ENCODE measurements at places on chromosomes 6 and 20.

GRCh38 chr6:21051777-21052176 is 517.5 kb downstream of the CDKAL1 start:
- no peak for DNase-seq

GRCh38 chr6:22467645-22468044 is 101.7 kb upstream of the HDGFL1 start:
- no peak for DNase-seq

GRCh38 chr6:15500901-15501825 is 161.7 kb downstream of the DTNBP1 start:
- peak; percentile 4 for DNase-seq

DNA sequence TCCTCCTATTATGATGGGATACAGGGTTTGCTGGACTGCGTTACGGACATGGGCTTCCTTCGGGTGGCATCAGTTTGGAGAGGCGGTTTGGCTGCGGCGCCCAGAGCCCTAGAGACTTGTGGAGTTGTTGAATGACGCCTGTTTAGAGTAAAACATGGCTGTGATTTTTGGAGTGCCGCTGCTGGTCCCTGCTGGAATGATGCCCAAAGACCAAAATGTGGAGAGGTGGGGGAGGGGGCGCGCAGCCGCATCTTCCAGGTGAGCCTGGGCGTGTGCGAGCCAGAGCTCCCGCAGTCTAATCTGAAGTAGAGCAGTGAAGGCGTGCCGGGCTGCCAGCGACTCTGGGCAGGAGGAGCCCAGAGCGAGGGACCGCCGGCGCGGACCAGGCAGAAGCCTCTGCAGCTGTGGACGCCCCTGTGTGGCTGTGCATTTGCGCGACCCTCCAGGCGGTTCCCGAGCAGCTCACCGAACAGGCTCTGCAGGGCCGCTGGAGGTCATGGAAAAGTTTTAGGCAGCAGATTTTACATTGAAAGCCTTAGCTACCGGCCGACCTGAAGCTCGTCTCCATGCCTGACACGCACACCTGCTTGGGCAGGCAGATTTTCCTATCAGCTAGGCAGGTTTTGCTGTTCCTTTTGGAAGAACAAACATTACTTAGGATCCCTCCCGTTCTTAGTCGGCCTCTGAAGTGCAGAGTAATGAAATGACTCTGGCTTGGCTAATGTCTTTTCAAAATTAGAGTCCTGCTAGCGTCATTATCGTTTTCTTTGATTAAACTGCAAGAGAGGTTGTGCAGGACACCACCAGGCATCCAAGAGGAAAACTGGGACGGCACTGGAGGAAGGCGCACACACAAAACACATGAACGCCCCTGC is 298.2 kb downstream of the PHACTR1 start:
- DNase-seq: no peak

- DNase-seq: no peak
These were observed 2.0 kb upstream of the CAPN11 start for GRCh38 chr6:44156494-44157151.

- no peak for DNase-seq
These were observed 3.0 kb downstream of the PSMF1 start for GRCh38 chr20:1121429-1121828.

DNA sequence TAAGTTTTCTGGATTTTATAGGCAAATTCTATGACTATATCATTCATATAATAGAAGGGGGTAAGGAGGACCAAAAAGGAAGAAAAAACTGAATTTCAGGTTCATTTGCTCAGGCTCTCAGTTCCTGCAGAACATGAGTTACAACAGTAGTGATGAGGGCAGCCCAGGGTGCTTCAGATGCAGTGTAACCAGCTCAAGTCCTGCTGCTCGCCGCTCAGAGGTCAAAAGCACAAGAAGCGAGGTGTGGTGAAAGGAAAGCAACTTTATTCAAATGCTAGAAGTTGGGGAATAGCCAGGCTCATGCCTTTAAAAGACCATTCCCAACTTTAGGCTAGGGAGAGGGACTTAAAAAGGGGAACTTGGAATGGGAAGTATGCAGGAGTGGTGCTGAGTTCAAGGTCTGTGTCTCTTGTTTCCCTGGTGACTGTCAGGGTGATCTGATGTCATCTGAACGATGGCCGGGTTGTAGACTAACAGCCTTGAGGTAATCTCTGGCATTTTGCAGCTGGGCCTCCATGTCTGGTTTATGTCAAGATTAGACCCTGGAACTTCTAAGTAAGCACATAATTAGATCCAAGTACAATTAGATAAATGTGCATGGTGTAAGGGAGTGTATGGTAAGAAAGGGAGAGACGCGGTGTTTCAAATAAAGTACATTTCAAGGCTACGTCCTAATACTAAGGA is 14.5 kb upstream of the SEC63 start:
- no peak for DNase-seq

GRCh38 chr6:131212913-131213312 is 77.6 kb downstream of the AKAP7 start:
- DNase-seq: no peak

DNA sequence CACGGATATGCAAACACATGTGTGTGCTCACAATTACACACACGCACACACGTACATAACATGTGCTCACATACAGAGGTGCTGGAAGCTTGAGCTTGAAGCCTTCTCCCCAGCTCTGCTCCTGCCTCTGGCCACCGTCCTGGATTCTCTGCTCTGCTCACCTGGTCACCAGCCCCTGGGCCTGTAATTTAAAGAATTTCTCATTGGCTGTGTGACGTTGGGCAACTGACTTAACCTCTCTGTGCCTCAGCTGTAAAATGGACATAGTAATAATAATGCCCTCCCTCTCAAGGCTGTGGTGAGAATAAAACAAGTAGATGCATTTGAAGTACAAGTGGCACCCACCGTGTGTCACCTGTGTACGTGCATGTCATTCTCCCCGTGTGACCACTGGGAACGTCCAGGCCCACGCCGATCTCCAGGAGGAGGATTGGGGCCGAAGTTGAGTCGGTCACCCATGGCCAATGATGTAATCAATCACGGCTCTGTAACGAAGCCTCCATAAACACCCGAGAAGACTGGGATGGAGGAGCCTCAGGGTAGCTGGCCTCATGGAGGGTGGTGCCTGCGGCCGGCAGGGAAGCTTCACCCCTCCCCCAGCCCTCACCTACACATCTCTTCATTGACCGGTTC is 160.9 kb upstream of the AFDN start:
- no peak for DNase-seq

DNA sequence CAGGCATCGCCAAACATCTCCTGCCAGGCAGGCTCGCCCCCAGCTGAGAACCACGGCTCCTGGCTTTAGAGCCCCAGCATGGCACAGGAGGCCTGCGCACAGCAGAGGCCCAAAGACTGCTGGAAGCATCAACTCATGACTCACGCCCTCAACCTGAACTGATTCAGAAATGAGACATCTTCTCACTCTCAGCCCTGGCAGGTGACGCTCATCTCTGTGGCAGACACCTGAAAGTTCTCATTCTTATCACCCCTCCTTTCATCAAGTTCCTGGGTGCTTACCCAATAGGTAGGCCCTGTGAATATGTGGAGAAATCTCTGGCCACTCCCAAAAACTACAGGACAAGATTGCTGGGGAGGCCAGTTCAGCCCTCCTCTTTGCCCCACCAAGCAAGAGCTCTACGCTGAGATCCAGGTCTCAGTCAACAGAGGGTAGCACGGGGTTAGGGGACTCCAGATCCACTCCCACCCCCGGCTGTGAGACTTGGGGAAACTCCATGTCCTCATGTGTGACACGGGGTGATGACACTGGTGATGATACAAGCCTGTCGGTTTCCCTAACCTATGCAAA is 11.3 kb downstream of the NFATC2 start:
- peak; percentile 67 for DNase-seq

DNA sequence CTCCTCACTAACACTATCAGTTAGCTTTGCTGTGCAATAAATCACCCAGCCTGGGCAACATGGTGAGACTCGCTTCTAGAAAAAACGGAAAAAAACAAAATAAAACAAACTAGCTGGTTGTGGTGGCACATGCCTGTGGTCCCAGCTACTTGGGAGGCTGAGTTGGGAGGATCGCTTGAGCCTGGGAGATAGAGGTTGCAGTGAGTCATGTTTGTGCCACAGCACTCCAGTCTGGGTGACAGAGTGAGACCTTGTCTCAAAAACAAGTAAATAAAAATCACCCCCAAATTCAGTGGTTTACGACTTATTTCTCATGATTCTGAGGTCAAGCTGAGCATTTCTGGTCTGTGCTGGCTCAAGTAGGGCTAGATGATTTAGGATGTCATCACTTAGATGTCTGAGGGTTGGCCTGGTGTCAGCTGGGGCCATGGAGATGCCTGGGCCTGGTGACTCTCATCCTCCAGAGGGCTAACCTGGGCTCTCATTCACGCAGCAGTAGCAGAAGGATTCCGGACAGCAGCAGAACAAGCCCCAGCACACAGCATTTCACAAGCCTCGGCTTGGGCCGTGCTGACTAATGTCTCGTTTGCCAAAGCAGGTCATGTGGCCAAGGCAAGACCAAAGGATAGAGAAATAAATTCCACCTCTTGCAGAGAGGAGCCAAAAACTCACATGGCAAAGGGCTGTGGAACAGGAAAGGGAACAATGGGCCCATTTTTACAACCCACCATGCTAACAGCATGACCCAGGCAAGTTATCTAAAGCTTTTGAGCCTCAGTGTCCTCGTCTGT is 32.5 kb downstream of the MGME1 start:
- DNase-seq: no peak

Measured in activated T-cell treated with anti-CD3 and anti-CD28 coated beads, Interleukin-2, amount 50 U/mL, for 4 hours (primary cell).